ENCODE measurements at places on chromosomes 11 and 22.

DNA sequence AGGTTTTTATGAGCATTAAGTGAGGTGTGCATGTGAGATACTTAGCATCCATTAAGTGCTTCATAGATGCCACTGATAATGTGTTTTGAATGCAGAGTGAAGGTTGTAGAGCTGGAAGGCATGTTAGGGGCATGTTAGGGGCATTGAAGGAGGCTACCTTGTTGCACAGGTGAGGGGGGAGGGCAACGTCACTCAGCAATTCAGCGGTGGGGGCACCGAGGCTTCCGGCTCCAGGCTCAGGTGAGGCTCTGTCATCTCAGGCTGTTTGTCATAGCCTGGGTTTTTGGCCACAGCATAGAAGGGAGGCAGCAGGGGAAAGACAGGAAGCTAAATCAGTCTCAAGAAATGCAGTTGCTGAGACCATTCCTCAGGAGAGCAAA is 299.0 kb downstream of the NTM start:
- DNase-seq: no peak

DNA sequence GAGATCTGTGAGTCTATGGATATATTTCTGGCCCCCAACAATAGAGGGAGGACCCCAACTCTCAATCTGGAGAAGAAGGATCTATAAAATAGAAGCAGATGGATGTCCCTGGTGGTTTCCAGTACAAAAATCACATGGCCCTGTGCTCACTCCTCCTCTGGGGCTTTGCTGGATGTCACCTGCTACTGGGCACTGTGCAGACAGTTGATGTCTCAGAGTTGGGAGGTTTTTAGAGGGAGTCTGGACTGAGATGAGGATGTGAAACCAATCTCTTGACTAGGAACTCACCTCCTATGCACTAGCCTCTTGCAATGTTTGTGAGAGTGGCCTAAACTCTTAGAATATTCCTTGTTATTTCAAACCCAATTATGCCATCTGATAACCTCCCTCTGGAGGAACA is 107.2 kb downstream of the SCN3B start:
- no peak for DNase-seq

DNA sequence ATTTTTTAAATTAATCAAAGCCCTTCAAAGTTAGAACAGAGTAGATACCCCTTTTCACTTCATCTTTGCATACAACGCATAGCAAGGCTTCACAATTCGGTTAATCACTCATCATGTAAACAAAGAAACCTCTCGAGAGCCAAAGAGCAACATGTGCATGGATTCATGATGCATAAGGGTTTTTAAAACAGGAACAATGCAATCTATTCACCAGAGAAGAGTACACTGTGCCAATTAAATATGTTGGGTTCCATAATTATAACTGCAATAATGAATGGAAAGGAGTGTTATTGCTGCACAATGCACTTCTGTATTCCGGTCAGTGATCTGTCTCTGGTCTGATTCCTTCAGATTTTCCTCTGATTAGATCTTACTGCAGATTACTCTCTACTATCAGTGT is 45.3 kb downstream of the CADM1 start:
- DNase-seq: peak; percentile 53

DNA sequence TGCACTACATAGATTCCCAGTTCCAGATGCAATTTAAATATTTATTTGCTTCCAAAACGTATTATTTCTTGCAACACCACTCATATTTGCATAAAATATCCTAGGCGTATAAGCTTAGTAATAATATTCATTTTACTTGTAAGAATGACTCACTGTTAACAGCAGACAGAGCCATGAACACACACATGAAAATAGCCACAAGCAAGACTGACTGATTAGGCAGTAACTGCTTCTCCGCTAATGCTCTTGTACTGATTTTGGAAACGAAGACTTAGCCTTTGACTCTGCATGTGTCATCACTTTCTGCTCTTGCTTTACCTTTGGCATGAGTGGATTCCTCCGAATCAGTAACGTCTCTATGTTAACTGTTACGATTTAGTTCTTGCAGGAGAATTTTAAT is 6.0 kb downstream of the OR10Q1 start:
- no peak for DNase-seq
